ENCODE measurements at places on chromosomes 7 and 10.

GRCh38 chr10:130914367-130914766, 397.2 kb downstream of the TCERG1L start:
- DNase-seq: no peak

DNA sequence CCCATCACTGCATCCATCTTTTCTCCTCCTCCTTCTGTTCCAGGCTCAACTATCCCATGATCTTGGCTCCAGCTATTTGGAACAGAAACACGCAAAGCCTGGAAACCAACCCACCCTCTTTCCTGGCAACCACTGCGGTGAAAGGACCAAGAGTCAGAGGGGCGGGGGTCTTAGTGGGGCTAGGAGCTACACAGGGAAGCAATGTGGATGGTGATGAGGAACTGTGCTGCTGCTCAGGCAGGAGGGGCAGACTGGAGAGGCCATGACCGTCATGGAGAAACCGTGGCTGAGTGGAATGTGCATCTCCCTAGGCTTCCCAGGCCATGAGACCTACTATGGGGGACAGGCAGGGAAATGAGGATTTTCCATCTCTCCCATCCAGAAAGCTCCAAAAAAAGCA, 25.6 kb downstream of the PLAC9 start:
- DNase-seq: no peak

- no peak for DNase-seq
These were observed 60.8 kb upstream of the FAM3C start for GRCh38 chr7:121456785-121457359.

- DNase-seq: no peak
These were observed 1.0 kb upstream of the ENO4 start for GRCh38 chr10:116848032-116848943.

DNA sequence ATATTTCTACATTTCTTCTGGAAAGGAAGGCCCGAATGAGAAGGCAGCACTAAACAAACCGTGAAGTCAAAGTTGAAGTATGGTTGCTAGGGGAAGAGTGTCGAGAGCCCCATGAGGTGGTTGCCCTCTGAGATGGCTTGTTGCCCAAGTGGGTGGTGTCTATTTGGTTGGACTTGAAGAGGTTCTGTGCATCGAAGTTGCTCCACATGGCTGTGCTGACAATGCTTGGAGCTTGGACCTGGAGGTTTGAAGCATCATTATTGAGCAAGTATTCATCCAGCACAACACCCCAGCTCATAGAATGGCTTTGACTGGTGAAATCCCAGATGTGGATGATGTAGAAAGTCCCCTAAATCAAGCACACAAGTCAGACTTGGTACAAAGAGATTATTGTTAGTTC, 165.2 kb upstream of the CDCA7L start:
- DNase-seq: no peak

GRCh38 chr7:128221929-128222403, 19.1 kb upstream of the LEP start:
- no peak for DNase-seq

DNA sequence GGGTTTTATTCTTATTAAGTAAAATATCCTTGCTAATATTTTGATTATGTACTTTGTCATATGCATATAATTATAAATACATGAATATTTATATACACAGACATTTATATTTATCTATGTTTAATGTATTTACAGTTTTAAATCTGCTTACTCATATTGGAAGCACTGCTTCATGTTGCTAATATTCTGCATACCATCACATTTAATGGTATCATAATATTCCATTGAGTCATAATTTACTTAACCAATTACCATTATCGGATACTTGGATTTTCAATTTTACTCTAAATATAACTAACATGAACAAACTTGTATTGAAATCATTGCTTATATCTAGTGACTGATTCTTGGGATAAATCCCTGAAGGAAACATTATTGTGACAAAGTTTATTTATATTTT, 155.2 kb downstream of the MBL2 start:
- no peak for DNase-seq

DNA sequence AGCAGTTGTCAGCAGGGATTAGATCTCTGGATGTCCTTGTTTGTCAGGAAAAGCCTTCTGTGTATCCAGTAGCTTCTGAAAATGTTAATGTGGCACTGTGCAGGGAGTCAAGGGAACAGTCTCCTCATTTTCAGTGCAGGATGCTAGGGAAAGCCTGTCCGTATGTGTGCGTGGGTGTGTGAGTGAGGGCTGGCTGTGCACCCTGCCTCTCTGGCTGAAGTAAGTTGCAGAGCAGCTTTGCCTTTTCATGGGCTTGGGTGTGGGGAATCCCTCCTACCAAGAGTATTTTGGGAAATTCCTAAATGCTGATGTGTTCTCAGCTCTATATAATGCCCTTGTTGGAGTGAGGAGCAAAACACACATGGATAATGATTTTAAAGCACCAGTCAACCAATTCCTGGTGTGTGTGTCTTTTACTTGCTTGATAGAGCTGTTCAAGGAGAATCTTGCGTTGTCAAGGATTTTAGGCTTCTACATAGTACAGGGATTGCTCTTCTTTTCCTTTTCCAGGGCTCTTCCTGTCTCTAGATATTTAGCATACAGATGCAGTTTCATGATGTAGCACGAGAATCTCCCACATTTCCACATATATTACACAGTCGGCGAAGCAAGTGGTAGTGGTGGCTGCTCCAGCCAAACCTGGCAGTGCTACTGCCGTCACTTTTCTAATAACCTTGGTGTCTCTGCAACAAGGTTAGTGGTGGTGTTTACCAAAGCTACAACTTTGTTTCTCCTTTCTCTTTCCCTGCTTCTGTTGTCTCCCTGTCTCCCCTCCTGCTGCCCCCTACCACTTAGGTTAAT, 92.8 kb downstream of the MCU start:
- no peak for DNase-seq

- DNase-seq: no peak
These were observed 933.3 kb downstream of the GRID1 start for GRCh38 chr10:85433248-85433647.

- DNase-seq: no peak
These were observed 21.0 kb upstream of the FOXL3 start for GRCh38 chr7:268991-269390.

DNA sequence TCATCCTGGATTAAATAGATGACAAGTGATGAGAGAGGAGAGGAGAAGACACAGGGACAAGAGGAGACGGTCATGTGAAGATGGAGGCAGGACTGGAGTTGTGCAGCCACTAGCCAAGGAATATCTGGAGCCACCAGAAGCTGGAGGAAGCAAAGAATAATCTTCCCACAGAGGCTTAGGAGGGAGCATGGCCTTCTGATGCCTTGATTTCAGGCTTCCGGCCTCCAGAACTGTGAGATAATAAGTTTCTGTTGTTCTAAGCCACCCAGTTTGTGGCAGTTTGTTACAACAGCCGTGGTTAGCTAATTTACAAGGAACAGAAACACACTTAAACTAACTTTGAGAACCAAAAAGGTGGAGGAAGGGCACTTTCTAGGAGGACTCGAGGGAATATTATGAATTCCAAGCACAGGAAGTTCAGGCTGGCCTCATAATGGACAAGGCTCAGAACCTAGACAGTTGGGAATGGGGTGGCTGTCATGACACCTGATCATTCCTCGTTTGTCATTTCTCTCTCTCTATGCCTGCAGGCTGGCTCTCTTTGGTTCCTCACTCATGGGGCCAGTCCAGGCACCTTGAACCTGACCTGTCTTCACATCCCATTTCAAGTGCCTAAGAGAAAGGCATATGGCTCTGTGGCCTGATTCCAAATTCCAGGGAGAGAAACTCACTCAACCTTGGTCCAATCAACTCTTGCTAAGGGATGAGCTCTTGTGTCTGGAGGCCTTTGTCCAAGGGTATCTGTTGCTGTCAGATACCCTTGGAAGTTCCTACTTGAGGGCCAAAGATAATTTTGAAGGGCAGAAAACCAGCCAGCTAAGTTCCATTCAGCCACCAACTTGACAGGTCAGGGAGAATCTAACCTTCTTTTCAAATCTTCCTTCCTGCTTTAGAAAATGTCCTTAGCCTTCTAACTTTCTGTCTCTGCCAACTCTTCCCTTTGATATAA, 33.5 kb upstream of the PDZD8 start:
- no peak for DNase-seq

DNA sequence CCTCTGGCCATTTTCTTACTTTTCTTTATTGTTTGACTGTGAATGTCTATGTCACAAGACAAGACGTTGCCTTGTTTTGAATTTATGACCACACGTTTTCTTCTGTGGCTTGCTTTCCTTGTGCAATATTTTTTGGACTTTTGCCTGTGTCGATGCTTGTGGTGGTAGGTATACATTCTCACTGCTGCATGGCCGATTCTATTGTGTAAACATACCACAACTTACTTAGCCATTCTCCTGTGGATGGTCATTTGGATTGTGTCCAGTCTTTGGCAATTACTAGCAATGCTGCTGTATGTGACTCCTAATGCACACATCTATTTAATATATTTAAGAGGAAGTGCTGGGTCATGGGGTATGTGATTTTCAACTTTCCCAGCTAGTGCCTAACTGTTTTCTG, 18.0 kb upstream of the DLG5 start:
- no peak for DNase-seq

- DNase-seq: no peak
These were observed 767 bp downstream of the KRIT1 start for GRCh38 chr7:92244808-92245486.

DNA sequence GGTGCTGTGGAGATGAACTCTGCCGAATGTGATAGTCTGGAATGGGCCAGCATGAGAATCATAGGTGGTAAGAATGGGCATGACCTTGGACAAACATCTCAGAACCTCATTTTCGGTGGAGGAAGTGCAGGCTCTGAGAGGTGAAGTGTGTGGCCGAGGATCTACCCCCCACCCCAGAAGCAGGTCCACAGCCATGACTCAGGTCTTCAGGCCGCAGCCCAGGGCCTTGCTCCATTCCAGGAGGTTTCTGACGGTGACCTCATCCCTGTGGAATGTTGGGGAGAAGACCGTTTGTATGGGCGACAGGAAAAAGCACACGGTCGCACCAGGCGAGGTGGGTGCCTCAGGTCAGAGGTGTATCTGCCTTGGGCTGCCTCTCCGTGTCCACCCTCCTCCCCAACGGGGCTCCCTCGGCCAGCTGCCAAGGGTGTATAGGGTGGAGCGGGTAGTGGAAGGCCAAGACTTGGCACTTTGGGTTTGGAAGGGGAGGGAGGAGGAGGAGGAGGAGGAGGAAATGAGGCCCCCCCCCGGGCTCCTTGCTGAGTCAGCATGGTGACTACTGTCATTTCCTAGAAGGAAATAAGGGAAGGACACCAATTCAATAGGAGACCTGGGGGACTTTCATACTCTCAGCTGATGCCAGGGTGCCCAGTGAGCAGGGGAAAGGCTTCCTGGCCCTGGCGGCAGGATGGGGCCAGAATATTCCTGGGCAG, 168.0 kb upstream of the RHEB start:
- DNase-seq: no peak

DNA sequence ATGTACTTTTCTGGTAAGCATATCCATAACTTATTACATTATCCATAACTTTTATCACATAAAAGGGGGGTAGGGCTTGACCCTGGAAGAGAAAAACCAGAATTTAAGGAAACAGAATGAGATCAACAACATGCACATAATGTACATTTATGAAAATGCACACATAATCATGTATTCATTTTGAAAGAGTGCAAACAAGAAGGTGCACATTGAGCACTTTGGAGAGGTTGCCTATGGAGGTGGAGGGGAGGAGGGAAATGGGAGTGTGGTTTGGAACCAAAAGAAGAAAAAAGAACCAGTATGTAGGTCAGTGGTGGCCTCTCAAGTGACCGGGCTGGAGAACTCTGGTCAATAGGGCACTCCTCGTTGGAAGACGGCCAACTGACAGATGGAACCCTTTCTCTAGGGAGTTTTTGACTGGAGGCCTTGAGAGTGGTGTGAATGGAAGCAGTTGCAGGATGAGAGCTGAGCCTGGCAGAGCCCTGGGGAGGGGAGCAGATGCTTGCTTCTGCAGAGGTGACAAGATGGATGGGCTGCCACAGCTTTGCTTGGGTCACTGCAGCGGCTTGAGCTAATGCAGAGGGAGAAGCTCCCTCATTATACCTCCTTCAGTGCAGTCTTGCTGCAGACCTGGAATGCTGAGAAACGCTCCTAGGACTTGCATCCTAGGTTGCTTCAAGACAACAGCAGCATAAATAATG, 192.7 kb downstream of the SEC23IP start:
- DNase-seq: no peak

DNA sequence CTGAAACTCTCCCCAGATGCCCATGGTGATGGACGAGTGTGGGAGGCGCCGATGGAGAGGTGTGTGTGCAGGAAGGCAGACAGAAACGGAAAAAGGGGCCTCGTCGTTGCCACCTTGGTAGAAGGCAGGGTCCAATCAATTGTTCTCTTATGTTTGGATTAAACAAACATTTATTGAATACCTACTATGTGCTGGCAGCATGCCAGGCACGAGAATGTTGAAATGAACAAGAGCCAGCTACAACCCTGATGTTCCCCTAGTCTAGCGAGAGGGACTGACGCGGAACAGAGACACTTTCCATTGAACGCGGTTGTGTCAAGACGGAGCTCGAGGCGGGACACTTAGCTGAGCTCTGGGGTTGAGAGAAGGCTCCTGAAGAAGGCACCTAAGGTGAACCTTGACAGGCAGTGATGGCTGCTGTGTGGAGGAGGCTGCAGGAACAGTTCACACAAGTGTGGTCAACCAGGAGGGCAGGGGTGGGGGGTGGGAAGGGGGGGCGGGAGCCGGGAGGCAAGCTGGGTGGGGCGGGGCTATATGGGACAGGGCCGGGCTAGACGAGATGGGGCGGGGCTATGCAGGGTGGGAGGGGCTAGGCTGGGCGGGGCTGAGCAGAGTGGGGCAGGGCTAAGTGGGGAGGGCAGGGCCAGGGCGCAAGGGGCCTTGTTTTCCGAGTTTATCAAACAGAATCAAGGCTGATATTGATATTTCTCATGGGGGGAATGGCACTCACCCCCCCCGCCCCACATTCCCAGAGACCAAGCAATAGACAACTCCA, 181.0 kb downstream of the GATA3 start:
- DNase-seq: no peak

GRCh38 chr7:126449611-126450268, 803.0 kb downstream of the GRM8 start:
- no peak for DNase-seq

DNA sequence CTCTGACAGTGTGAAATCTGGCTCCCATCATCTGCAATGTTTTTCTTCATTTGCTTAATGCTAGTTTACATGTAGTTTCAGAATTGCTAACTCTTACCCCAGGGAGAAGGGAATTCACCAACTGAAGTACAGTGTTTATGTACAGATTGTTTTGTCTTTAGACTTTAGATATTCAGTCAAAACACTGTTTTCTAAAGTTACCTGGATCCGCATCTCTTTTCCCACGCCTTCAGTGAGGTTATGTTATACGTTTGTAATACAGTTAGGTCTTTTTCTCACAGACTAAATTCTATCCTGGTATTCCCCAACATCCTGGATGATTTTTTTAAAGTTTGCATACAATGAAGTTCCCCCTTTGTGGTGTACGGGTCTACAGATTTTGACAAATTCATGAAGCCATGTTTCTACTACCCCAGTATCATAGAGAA, 3.2 kb upstream of the LYZL1 start:
- DNase-seq: no peak

- no peak for DNase-seq
These were observed 25.7 kb downstream of the CYP3A7 start for GRCh38 chr7:99709260-99709659.

GRCh38 chr7:71133856-71134255, 1.9 kb downstream of the GALNT17 start:
- DNase-seq: no peak

- DNase-seq: no peak
These were observed 2.5 kb upstream of the MUC3A start for GRCh38 chr7:100946766-100947365.
